ENCODE measurements at places on chromosomes 6 and 20.

DNA sequence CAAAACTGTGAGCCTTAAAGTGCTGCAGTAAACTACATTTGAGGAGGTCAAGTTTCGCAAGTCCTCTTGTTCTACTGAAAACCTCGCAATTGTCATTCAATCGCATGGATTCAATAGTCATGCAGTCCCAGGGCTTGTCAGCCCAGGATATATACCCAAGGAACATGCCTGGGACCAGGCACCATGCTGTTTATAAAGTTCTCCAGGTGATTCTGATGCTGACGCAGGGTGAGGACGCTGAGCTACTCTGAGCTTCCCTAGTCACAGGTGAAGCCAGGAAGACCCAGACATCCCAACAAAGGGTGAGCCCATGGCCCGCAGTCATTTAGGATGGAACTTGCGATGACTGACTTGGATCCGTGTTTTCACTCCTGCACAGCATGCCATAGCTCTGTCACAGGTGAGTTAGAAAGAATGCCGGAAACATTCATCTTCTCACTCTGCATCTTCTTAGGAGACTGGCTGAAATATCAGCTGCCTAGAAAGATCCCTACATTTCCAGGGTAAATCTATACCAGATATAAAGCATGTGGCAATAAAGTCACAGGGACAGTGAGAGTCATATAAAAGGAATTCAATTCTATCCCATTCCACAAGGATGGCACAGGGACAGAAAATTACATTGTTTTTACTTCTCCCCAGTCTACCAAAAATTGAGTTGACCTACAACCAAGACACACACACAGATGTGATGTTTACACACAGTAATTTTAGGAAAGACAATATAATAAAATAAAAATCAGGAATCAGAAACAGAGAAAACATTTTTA, 27.0 kb upstream of the SSTR4 start:
- DNase-seq: no peak

DNA sequence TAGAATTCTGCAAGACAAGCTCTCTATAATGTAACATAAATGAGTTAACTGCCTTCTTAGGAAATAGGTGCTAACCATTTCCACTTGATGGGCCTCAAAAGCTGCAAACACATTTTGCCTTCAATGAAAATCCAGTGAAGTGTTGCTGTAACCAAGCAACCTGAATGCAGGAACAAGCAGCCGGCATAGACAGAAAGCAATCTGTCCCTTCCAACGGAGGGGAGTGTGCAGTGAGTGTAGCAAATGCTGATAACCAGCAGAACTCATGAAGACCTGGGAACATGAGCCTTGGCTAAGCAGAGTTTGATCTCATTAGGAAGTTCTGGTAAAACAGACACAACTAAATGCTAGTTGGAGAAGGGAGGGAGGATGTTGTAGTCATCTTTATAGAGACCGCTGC, 697.8 kb downstream of the KIF16B start:
- DNase-seq: no peak

GRCh38 chr6:159952289-159953005, 16.4 kb upstream of the IGF2R start:
- DNase-seq: no peak

GRCh38 chr20:64006902-64007301, 26.0 kb downstream of the PRPF6 start:
- no peak for DNase-seq

GRCh38 chr6:5537967-5538366, 276.7 kb downstream of the FARS2 start:
- DNase-seq: no peak

DNA sequence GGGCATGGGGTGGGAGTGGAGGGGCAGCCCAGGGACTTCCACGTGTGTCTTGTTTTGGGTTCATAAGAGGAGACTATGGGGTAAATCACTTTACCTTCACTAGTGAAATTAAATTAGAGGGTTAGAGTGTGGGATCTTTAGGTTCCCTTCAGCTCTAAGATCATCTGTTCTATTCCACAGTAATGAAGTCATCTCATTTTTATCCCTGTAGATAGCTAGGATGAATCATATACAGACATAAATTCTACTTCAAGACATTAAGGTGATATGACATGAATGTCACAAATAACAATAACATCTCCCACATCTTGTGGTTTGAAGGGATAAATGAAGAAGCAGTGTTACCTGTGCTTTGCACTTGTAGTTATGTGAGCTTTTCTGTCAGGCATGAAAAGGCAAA, 83.8 kb downstream of the ELOVL4 start:
- DNase-seq: no peak

- DNase-seq: no peak
Measured at GRCh38 chr20:14984768-14985622, 647.6 kb upstream of the FLRT3 start.

GRCh38 chr6:123332070-123332469, 304.7 kb downstream of the TRDN start:
- no peak for DNase-seq

GRCh38 chr6:25070547-25071366, 135.0 kb upstream of the RIPOR2 start:
- no peak for DNase-seq

DNA sequence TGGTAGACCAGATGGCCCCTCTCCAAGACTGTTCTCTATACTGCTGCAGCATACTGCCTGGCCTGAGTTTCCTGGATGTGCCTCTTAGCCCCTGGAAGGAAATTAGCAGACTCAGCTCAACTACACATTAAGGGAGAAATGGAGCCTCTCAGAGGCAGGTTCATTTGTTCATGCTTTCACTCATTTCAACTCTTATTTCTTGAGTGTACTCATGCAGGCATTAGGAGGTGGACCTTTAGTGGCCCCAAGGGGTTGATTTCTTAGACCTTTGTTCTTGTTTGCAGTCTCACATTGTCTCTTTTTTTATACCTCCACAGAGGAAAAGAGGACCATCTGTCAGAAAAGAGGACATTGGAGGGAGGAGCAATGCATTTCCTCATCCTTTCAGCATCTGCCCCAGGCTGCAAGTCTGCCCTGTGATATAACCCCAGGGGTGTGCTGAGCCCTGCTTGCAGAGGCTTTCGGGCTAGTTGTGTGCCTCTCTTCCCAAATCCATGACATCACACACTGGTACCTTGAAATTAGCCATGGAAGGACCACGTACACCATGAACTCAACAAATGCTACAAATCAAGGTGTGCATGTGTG, 456.2 kb downstream of the CD83 start:
- DNase-seq: no peak

DNA sequence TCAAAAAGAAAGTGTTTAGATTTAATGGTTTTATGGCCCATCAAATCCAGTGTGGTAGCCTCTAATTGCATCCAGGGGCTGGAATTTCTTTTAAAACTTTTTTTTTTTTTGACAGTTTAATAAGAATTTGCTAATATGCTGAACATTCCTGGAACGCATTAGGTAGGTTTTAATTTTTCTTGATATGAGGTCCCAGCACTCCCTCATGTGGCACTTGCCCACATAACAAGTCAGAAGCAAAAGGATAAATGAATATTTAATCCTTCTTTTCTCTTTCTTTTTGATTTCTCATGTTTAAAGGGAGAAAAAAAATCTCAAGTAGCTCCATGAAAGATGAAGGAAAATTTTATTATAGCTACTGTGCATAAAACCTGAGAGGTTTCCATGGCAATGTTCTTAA, 13.5 kb downstream of the HAO1 start:
- DNase-seq: no peak

DNA sequence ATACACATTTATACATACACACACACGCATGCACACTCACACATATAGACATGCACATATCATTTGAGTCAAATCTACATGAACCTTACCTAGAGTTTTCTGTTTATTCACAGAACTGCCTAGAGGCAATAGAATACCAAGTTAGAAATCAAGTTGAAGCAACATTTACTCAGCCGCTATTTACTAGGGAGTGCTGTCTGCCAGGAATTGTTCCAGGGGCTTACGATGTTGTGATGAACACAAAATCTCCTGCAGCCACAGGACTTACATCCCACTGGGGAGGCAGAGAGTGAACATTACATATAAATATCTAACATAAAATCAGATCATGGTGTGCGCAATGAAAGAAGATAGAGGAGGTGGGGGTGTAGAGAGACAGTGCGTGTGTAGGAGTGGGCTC, 80.4 kb downstream of the GCLC start:
- DNase-seq: no peak

DNA sequence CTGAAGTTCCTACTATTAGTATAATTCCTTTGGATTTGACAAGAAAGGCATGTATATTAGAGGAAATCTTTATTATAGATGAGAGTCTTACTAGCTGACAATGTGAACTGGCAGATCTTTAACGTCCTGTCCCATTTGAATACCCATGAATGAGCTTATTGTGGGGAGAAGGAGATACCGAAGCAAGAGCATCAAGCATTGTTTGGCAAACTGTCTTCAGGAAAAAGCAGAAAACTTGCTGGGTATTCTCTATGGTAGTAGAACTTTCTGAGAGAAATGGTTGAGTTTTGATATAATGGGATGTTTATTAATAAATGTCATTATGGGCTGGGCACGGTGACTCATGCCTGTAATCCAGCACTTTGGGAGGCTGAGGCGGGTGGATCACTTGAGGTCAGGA, 18.3 kb downstream of the RSPO3 start:
- no peak for DNase-seq

DNA sequence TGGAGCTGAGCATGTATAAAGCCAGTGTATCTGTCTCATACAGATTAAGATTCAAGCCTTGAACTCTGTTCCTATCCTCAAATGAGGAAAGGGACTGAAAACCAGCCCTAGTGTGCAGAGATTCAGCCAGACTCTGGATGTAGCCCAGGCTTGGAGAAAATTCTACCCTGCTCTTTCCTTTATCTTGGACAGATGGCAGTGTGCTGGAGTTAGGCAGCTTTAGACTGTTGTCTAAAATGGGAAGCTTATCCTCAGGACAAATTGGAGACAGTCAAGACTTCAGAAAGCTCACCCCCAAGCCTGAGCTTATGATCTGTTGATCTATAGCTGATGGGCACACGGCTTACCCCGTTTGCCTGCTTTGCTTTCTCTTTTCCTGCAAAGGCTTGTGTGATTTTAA, 1057.6 kb downstream of the KIF16B start:
- no peak for DNase-seq

- no peak for DNase-seq
Measured at GRCh38 chr20:62758226-62758912, 37.9 kb upstream of the MRGBP start.

DNA sequence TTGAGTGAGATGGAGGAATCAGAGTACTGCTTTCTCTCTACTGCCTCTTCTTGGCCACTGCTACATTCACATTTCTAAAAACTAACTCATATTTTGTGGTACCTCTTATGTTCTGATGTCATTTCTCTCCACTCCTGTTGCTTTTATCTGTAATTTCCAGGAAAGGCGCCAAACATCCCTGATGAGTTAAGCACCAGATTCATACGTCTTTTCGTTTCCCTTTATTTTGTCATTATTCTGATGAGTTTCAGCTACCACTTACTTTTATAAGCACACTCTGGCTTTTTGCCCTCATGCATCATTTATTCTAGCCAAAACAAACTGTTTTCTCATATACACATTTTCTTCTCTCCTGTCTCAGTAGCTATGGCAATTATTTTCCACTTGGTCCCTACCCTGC, 680.0 kb downstream of the RNF144B start:
- DNase-seq: no peak

DNA sequence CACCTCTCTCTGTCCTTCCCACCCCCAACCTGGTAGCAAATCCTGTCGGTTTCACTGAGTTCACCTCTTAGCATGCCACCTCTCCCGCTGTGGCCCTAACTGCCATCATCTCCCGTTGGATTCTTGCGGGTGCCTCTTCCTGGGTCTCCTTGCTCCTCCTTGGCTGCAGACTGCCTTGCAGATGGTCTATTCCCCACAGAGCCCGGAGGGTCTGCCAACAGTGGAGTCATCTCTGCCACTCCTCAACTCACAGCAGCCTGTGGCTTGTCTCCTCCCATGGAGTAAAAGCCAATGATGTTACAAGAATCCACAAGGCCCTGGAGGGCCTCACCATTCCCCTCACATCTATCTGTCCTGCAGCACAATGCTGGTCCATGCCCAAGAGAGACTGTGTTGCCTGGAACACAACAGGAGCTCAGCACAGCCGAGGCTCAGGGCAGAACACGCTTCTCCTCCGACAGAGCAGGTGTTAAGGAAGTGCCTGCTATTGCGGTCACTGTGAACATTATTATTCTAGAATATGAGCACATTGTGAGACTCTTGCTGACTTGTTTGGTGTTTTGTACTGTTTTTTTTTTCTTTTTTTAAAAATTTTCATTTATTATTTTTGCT, 241.8 kb upstream of the SULF2 start:
- DNase-seq: no peak

DNA sequence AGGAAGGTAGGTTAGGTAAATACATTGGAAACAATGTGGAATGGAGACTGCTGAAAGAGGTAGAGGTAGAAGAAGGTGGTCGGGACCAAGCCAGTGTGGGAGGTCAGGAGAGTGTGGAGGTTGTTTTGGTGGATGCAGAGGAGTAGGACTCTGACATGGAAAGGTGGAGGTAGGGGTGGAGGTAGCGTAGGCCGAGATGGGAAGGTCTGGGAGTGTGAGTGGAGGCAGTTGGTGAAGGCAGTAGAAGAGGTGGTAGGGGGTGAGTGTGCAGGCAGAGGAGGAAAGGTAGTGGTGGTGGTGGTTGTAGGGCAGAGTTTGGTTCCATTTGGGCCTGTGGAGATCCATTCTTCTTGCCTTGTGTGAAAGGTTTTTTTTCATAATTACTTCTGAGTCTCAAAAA, 599.6 kb upstream of the FLRT3 start:
- DNase-seq: no peak

GRCh38 chr20:24001712-24002405, 13.3 kb upstream of the GGTLC1 start:
- DNase-seq: no peak

- no peak for DNase-seq
Measured at GRCh38 chr20:54251096-54251495, 43.2 kb downstream of the PFDN4 start.

GRCh38 chr20:50930976-50931305, 296 bp downstream of the ADNP start:
- DNase-seq: no peak

DNA sequence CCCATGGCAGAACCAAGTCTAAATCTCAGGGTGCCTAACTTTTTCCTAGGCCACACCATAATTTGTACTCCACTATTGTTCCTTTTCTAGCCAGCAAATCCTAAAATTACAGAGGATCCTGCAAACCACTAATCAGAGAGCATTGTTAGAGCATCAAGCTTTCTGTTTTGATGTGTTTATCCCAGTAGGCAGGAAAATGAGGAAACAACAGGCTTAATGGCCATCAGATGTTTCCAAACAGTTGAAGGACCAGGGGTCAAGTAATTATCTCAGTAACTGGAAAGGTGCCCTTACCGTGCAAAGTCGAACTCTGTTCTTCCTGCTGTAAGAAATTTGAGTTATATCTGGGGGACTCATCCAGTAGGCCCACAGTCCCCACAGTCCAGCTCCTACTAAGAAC, 58.7 kb downstream of the RALY start:
- DNase-seq: no peak

Measured in brain pericyte (primary cell).